Activated CD4-positive, alpha-beta T cell treated with anti-CD3 and anti-CD28 coated beads, Interleukin-2, amount 10 ng/mL, durations not matched to agents 24 days and 14 days (primary cell): ENCODE measurements at places on chromosomes 1 and 21. TPM values are rescaled to one million over a fixed set of nuclear protein-coding genes. Genes with fewer than 3 reads are reported as not detected.

Gene RAVER2
- total RNA-seq: 0.44 and 0.54 TPM in 2 replicates

Gene LAD1
- not detected in 2 replicates for total RNA-seq

DNA sequence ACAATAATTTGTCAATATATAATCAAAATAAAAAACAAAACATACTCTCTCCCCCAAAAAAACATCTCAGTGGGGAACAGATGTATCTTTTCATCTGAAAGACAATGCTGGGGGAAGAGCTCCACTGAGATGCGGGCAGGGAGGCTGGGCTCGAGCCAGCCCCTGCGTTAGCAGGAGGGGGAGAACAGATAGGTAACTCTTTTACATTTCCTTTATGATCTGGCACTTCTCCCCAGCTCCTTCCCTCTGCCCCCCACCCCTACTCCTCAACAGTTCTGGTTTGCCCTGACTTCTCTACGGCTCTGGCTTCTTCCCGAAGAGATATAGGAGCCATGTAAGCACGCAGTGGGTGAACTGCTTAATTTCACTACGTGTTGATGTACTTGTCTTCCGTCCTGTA is 12.4 kb downstream of the LEPR start:
- no peak for DNase-seq

DNA sequence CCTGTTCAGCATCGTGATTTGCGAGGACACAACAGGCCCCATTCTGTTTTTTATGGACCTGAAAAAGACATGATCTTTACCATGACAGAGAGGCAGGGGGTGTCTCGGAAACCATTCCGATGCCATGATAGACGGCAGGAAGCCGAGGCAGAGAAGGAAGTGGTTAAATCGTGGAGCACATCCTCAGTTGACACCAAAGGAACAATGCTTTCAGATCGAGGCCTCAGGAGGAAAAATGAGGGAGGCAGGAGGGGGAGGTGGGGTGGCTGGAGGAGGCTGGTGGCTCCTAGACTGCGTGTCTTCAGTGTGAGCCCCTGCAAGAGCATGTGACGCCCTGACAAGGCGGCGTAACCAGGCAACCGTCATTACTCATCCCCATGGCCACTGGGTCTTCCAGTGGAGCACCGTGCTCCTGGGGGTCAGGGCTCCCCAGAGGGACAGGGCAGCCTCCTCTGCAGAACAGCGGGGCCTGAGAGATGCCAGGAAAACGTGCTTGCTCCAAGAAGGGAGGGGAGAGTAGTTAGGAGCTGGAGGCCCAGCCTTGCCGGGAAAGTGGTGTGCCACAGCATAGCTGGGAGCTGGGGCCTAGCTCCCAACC is 172.8 kb upstream of the TMEM51 start:
- DNase-seq: no peak

Gene JAM2
- total RNA-seq: 0.33 and 0.36 TPM in 2 replicates

GRCh38 chr21:45319461-45320211 is 31.9 kb upstream of the POFUT2 start:
- DNase-seq: no peak

GRCh38 chr21:43654806-43655489 is 4.3 kb downstream of the HSF2BP start:
- no peak for DNase-seq

GRCh38 chr1:84692391-84692790 is 2.1 kb upstream of the SSX2IP start:
- peak; percentile 52 for DNase-seq

DNA sequence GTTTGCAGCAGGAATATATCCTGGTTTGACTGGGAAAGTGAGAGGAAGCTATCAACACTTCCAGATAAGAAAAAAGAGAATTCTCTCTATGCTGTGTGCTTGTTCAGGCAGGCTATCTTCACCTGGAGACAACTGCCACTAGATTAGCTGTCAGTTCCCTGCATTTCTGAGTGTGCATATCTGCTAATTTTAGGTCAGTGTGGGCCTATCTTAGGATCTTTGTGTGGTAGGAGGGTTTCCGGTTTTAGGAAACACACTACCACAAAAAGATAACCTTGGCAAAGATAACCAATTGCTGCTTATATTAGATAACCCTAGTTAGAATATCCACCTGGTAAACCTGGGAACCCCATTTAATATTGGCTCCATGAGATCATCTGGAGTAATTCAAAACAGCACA is 22.5 kb upstream of the GBP5 start:
- peak; percentile 78 for DNase-seq

Gene TRIM45
- total RNA-seq: 0.62 and 0.98 TPM in 2 replicates

Gene FCRL5
- total RNA-seq: not detected in 2 replicates

Gene CNTN2
- not detected in 2 replicates for total RNA-seq

GRCh38 chr1:214029796-214030195 is 42.0 kb downstream of the PROX1 start:
- no peak for DNase-seq

Gene PADI1
- not detected in 2 replicates for total RNA-seq

DNA sequence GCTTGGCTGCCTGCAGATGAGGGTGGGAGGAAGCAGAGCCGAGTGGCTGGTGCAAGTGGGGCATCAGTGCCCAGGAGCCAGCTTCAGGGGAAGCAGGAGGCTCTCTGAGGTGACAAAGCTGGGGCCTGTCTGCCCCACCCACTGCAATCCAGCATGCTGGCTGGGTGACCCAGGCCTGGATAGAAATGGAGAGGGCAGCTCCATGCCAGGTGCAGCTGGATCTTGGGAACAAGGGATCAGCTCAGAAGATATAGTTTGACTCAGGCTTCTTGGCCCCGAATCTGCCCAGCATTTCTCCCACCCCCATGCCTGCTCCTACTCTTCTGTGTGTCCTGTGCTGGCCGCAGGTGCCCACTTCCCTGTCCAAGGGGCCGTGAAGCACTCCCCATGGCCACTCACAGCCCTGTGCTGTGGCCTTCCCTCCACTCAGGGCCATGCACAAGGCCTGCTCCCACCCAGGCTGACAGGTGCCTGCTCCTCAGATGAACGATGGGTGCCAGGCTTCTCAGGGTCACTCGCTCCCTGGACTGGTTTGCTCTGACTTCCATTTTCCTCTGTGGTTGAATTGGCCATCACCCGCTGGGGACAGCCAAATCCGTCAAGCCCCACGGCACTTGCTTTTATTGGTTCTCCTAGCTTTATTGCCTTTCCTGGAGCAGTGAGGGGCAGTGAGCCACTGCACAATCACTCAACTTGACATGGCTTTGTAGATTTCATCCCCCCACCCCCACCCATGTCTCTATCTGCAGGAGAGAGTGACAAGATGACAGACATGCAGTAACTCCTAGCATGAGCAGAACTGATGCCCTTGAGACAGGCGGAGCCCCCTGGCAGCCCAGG is 174.8 kb upstream of the VAMP3 start:
- DNase-seq: no peak

- DNase-seq: no peak
Observed at GRCh38 chr1:89098857-89099256, 27.1 kb downstream of the GBP2 start.

DNA sequence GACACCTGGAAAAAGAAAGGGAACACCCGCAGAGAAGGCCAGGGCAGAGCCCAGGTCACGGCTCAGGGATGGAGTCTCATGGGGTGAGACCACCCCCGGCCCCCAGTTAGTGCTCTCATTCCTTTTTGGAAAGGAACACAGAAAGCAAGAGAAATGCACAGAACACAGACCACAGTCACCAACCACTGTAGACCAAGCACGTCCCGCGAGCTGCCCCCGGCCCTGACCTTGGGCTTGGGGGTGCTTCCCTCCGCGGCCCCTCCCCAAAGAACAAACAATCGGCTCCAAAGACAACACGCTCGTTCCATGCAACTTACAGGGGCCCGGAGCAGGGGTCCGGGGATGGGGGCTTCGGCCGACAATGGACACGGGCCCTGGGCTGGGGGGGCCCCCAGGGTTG is 12.8 kb downstream of the CELF3 start:
- DNase-seq: no peak

Gene KRTAP13-2
- not detected in 2 replicates for total RNA-seq

DNA sequence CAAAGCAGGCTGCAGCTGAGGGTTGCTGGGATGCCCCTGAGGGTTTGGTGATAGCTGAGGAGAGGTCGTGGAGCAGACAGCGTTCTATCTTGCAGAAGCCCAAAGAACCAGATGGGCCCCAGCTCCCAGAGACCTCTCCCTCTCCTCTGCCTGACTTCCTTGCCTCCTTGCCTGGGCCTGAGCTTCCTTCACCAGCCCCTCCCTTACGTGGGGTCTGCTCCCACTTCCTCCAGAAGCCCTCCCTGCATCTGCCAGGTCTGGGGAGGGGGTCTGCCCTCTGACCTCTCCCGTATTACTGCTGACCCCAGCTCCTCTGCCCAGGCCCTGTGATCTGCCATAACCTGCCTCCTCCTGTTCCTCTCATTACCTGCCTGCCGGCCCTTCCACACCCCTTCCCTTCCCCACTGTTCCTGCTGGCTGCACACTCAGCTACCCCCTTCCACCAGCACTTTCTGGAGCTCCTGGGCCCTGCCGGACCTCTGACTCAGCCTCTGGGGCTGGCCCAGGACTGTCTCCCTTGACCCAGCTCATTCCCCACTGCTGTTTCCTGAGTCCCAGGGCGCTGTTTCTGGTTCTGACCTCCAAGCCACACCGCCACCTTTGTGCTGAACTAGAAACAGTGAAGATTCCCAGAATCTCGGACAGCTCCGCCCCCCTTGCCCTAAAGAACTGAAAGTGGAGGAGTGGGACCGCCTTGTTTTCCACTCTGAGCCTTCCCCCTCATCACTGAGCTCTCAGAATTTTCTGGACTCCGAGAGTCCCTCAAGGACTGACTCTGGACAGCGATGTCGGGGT is 237.7 kb upstream of the C1orf174 start:
- DNase-seq: no peak

GRCh38 chr1:112633628-112634027 is 14.0 kb downstream of the CAPZA1 start:
- DNase-seq: no peak

GRCh38 chr1:239891621-239892358 is 199.9 kb upstream of the FMN2 start:
- DNase-seq: no peak

- no peak for DNase-seq
Observed at GRCh38 chr1:192357924-192358323, 41.1 kb downstream of the RGS21 start.

Gene VANGL2
- total RNA-seq: 0.02 and 0.05 TPM in 2 replicates

DNA sequence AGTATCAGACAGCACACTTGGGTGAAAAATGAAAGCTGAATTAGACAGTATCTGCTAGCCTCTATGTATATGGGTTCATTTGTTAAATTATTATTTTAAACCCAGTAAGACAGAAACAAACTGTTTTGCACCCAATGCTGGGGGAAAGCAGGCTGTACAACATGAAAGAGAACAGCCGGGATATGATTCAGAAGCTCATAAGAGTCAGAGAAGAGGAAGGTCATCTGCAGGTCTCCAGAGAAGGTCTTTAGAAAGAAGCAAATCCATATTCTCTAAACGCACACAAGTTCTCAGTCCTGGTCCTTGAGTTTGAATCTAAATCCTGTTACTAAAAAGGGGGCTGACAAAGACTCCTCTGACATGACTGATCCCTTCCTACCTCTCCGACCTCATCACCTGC is 155.1 kb downstream of the SIPA1L2 start:
- no peak for DNase-seq

DNA sequence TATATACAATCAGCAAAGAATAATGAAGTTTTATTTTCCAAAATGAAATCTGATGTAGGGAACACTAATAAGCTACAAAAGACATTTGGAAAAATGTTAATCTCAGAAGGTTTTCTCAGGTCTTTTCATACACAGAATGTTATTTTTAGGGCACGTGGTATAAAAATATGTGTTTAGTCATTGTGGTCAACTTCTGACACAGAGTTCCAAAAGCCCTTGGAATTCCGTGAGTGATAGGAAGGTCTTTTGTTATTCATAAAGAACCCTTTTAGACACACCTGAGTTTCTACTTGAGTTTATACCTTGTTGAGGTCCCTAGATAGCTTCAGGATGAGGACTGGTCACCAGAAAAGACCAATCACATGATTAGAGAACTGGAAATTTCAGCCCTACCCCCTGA is 277.6 kb upstream of the NCAM2 start:
- no peak for DNase-seq

DNA sequence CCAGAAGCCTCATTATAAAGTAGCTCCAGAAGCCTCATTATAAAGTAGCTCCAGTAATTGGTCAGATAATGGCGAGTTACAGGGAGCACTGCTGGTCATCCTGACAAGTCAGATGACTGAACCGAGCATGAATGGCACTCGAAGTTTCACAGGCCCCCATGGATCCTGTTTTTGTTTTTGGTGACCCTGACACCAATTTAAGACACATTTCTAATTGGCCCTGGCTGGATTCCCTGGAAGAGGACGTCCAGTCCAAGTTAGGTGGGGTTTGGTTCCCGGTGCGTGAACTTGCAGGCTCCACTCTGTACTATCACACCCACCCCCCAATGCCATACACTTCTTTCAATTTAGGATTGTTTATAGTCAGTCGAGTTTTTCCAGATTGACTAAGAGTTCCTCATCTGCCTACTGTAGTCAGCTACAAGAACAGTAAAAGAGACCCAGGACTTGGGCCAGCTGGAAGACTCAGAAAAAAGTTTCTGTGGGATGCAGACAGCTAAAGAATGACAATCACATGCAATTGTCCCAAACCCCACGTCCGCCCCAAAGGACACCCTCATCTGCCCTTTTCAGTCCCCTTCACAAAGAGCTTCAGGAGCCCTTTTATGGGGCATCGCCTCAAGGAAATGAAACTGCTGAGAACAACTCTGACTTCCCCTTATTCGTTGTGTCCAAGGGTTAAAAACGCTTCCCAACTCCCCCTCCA is 2.7 kb downstream of the DHRS3 start:
- DNase-seq: no peak

Gene RORC
- 1.0 and 1.3 TPM in 2 replicates for total RNA-seq

DNA sequence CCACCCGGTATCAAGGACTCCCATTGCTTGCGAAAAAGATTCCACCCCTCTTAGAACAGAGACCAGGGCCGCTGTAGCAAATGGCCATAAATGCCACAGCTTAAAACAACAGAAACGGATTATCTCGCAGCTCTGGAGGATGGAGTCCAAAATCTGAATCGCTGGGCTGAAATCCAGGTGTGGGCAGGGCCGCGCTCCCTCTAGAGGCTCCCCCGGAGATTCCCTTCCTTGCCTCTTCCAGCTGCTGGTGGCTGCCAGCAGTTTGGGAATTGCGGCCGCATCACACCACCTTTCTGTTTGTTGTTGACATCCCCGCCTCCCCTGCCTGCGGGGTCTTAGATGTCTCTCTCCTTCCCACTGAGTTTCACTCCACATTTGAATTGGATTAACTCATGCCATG is 15.6 kb downstream of the PDE9A start:
- no peak for DNase-seq

Gene OLIG2
- total RNA-seq: not detected in 2 replicates

Gene TSPAN1
- not detected in 2 replicates for total RNA-seq

DNA sequence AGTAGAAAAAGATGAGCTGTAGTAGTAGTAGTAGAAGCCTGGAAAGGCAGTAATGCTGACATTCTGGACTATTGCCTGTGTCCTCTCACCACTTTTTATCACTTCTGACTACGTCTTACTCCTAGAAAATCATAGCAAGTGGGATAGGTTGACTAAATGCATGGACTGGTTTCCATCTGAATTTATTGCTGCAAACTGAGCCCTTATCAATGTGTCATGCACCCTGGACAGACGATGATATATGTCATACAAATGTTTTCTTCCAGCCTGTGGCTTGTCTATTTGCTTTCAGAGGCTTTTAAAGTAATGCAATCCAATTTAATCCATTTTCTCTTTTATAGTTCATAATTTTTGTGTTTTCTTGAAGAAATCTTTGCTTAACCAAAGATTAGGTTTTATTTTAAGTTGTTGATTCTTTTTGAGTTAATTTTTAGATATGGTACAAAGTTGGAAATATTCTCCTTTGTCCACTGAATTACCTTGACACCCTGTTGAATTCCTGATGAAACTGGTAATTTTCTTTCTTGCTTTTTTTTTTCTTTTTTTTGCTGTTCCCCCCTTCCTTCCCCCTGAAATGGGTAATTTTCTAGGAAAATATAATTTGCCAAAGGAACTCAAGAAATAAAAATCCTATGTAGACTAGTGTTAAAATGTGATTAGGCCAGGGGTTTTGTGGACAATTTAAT is 47.1 kb downstream of the PHACTR4 start:
- DNase-seq: no peak
